Ecto neural progenitor cell (in vitro differentiated cells): ENCODE measurements at places on chromosomes 11 and 22.

GRCh38 chr11:114915871-114916805 is 237.8 kb downstream of the NXPE2 start:
- no peak for DNase-seq

DNA sequence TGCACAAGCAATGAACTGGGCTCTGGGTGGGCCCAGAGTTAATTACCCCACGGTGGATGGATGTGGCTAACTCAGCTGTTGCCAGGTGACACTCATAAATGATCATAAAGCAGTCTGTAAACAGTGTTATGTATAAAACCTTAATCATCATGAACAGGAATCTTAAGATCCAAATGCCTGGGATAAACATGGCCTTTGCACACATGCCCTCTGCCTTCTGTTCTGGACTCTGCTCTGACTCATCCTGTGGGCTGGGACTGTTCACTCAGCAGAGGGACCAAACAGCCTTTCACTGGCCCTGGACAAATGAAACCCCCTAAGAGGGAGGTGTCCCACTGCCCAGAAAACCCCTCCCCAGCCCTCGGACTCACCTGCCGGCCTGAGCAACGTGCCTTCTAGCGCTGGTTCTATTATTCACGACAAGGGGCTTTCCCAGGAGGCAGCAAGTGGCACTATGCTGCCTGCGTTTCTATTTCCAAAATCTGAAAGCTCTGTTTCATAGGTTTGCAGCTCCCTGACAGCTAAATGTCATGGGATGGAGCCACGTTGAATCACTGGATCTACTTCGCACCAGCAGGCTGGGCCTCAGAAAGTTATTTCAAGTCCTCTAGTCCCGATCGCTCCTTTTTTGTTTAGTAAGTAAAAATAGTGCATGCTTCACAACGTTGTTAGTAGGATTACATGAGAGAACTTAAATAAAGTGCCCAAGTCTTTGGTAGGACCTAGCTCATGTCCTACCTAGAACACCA is 53.0 kb downstream of the LARGE1 start:
- no peak for DNase-seq

- DNase-seq = no peak
Measured at GRCh38 chr11:67582011-67582410, 1.6 kb upstream of the GSTP1 start.

DNA sequence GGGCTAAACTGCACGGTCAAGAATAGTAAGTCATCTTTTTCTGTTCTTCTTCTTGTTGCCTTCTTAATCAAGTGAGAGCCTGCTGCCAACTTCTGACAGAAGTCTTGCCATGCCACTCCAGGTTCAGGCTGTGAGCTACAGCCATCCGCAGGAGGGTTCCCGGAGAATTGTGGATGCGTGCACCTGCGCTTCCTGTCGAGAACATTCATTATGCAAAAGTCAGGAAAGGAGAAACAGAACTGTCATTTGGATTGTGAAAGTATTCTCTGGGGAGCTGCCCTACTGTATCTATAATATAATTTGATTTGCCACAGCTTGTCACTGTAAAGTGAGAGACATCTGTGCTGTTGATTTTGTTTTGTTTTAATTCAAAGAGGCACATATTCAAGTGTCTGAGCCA is 12.3 kb downstream of the IL17RA start:
- DNase-seq = no peak

- DNase-seq = no peak
Measured at GRCh38 chr22:27987557-27987956, 68.5 kb upstream of the PITPNB start.

DNA sequence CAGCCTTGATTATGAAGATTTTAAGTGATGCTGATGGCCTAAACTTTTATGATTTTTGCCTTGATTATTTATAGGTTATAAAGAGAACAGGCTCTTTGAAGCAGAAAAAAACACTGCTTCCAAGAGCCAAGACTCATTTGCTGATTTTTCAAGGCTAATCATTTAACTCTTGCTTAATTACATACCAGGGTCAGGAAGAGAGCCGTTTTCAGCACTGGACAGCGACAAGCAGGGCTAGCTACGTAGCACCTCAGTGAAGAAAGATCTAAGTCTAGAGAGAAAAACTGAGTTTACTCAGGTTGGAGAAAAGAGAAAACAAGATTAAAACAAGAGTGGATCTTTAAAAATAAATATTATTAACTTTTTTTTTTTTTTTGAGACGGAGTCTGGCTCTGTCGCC is 615.4 kb upstream of the B3GAT1 start:
- peak; percentile 66 for DNase-seq

DNA sequence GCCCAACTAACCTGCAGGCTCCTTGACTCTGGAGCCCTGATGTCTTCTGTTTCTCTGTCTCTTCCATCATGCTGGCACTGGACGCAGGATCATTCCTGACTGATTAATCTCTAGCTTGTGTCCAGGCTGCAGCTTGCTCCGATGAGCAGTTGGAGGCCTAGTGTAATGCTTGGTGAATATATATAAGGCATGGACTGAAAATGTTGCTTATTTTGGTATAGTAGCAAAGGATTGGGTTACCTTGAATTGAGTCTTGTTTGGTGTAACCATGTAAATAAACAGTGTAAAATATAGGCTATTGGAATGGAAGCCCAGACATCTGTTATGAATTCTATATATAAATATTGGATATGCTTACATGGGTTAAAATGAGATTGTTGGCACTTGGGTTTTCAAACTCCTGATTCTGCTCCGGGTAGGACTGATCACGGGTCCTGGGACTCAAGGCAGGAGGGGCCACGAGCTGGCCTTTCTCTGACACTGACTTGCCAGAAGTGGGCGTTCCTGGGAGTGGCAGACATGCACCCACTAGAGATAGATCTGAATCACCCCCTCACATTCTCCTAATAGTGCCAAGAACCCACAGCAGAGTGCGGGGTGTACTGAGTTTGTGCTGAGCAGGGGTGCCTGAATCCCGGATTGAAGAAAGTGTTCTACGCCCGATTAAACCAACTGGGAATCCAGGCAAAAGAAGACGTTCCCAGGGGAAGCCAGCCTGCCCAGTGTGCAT is 25.8 kb downstream of the LRP5 start:
- DNase-seq = no peak

- no peak for DNase-seq
Measured at GRCh38 chr22:46361826-46362202, 26.3 kb downstream of the TRMU start.

DNA sequence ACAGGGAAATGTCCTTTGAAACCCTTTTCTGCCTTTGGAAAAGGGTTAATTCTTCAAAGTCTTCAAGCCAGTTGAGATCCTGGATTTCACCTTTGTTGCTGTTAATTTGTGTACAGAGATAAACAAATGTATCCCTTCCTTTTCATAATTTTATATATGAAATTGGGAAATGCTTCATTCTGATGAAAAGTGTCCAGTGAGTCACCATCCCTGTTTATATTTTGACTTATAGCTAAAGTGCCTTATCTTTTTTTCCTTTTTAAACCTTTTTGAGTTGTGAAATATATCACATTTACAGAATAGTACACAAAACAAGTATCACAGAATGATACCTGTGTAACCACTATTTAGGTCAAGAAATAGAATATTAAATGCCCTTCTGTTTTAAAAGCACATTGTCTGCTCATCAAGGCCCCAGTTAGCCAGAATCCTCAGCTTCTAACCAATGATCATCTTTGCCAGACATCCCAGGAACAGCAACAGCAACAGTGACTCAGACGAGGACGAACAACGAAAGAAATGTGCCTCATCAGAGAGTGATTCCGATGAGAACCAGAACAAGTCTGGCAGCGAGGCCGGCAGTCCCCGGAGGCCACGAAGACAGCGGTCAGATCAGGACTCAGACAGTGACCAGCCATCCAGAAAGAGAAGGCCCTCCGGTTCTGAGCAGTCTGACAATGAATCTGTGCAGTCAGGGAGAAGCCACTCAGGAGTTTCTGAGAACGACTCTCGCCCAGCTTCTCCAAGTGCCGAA is 27.3 kb downstream of the CTR9 start:
- DNase-seq = no peak

- DNase-seq = no peak
Measured at GRCh38 chr22:27583856-27584255, 217.7 kb downstream of the MN1 start.

DNA sequence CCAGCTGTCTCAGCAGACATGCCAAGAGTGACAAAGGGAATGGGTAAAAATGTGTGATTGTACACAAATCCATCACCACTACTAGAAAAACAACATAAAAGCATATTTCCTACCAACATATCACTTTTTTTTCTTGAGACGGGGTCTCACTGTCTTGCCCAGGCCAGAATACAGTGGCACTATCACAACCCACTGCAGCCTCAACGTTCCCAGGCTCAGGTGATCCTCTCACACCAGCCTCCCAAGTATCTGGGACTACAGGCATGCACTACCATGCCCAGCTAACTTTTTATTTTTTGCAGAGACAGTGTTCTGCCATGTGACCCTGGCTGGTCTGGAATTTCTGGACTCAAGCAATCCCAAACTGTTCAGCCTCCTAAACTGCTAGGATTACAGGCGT is 5.2 kb downstream of the MTMR2 start:
- no peak for DNase-seq

GRCh38 chr22:29559853-29560252 is 6.3 kb upstream of the THOC5 start:
- DNase-seq = no peak

DNA sequence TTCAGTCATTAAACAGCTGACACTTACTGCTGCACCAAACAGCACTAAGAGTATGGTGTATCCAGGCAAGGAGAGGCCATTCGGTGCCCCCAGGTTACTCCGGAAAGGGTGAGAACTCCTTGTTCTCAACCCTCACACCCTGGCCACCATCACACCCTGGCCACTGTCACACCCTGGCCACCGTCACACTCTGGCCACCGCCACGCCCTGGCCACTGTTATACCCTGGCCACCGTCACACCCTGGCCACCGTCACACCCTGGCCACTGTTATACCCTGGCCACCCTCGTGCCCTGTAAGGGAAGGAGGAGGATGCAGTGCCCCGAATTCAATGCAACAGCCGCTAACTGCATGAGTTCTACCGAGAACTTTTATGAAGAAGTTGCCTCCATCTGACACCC is 644.4 kb downstream of the TBC1D22A start:
- DNase-seq = no peak

DNA sequence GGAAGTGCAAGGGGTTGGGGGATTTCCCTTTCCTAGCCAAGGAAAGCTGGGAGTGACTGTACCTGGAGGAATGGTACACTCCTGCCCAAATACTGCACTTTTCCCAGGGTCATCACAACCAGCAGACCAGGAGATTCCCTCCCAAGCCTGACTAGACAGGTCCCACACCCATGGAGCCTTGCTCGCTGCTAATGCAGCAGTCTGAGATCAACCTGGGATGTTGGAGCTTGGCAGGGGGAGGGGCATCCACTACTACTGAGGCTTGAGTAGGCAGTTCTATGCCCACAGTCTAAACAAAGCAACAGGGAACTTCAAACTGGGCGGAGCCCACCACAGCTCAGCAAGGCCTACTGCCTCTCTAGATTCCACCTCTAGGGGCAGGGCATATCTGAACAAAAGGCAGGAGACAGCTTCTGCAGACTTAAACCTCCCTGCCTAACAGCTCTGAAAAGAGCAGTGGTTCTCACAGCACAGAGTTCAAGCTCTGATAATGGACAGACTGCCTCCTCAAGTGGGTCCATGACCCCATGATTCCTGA is 58.5 kb downstream of the SLC22A9 start:
- no peak for DNase-seq

GRCh38 chr22:27100789-27101188 is 443.4 kb downstream of the MIAT start:
- peak; percentile 82 for DNase-seq

DNA sequence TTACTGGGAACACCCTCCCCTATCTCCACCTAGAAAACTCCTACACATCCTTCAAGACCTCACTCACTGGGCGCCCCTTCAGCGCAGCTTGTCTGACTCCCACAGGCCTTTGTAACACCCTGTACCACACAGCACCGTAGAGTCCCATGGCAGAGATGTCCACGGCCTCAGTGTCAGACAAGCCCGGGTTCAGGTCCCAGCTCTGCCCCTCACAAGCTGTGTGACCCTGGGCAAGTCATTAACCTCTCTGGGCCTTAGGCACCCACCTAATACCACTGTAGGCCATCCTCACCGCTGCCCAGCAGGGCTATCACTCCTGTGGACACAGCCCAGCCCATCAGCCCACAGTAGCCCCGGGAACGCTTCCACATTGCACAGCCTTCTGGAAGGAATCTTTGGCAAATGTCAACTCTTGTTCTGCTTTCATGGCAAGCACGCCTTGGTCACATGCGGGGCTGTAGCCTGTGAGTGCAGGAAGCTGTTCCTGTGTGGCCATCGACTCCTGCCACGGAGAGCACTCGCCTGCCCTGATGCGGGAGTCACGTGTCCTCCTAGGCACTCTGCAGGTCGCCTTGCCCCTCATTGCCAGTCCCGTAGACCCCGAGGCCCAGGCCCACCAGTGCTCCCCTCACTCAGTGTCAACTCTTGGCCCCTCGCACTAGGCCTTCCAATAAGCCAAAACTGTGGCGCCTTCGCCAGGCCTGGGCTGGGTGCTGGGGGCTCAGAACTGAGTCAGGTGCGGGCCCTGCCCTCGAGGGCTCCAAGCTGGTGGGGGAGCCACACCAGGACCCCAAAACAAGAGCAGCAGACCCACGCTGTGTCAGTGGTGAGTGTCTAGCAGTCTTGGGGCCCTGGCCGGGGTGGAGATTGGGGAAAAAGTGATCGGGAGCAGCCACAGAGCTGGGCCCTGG is 32.9 kb upstream of the RFPL3 start:
- peak; percentile 27 for DNase-seq

DNA sequence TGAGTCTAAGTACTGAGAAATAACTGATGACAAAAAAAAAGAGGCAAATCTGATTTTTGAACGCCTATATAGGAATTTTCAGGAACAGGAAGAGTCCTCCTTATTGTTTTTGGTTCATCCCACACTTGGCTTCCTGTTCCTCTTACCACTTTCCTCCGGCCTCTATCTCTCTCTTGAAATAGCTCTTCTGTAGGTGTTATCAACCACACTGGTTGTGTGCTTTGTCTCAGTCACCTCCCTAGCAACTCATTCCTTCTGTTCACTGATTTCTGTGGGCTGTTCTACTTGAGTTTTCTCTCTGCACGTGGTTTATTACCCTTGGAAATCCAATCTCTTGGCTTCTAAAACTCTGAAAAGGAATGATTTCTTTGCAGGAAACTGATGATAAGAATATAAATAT is 78.7 kb upstream of the C11orf87 start:
- no peak for DNase-seq

- no peak for DNase-seq
Measured at GRCh38 chr11:47464483-47464882, 15.5 kb upstream of the RAPSN start.

- no peak for DNase-seq
Measured at GRCh38 chr11:85869781-85870180, 14.6 kb downstream of the CCDC83 start.

GRCh38 chr11:47723041-47723440 is 7.9 kb upstream of the AGBL2 start:
- no peak for DNase-seq

- DNase-seq = no peak
Measured at GRCh38 chr11:113105592-113105991, 144.4 kb downstream of the NCAM1 start.

- no peak for DNase-seq
Measured at GRCh38 chr11:109898592-109898991, 194.6 kb upstream of the ZC3H12C start.

DNA sequence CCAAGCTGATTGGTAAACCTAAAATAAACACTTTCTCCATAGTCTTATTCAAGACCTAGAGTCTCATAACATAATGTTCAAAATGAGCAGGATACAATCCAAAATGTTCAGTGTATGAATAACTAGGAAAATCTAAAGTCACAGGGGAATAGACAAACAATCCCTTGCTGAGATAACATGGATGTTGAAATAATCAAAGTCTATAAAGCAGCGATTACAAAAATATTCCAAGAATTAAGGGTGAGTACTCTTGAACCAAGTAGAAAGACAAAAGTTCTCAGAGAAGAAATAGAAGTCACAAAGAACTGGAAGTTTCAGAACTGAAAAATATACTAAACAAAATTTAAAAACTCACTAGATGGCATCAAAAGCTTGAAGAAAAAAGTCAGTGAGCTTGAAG is 561.0 kb downstream of the INSC start:
- DNase-seq = no peak
